ENCODE measurements at places on chromosomes 5 and 9.

- DNase-seq = no peak
These were observed 394.5 kb downstream of the SPATA31D1 start for GRCh38 chr9:82382887-82383616.

DNA sequence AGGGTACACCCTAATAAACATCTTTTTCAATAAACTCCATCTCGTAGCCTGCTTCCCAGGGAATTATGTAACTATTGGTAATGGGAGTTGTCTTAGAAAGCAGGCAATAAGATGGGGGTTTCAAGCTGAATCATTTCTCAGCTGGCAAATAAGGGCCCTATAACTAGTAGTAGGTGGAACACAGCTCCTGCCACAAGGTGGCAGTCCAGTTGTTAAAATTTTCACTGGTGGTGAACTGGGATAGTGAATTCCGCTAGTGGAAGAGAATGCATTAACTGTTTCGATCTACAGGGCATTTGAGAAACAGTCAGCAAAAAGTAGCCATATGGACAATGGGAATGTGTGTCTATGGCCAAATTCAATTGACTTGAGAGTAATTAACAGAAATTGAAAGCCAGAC lies 27.7 kb downstream of the PCDHB15 start:
- DNase-seq = no peak

GRCh38 chr9:107938801-107939386 lies 449.3 kb upstream of the KLF4 start:
- no peak for DNase-seq

- DNase-seq = peak; percentile 29
These were observed 9.3 kb upstream of the KIF4B start for GRCh38 chr5:155004138-155004744.

GRCh38 chr9:38000735-38001134 lies 68.3 kb downstream of the SHB start:
- no peak for DNase-seq

DNA sequence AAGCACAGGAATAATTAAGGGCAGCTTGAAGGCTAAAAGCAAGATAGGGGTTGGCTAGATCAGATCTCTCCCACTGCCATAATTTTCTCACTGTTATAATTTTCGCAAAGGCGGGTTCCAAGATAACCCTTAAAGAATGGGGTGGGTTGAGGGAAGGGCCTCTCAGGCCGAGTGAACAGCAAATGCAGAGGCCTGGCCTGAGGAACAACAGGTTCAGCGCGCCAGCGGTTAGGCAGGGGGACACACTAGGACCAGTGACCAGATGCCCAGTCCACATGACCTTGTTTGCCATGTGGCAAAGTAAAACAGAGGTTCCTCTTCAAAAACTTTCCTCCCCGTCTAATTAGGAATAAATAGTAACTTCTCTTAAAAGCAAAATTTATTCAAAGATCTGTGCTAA lies 1.2 kb upstream of the PHAX start:
- no peak for DNase-seq

- no peak for DNase-seq
These were observed 81.2 kb downstream of the FSTL4 start for GRCh38 chr5:133531178-133531577.

DNA sequence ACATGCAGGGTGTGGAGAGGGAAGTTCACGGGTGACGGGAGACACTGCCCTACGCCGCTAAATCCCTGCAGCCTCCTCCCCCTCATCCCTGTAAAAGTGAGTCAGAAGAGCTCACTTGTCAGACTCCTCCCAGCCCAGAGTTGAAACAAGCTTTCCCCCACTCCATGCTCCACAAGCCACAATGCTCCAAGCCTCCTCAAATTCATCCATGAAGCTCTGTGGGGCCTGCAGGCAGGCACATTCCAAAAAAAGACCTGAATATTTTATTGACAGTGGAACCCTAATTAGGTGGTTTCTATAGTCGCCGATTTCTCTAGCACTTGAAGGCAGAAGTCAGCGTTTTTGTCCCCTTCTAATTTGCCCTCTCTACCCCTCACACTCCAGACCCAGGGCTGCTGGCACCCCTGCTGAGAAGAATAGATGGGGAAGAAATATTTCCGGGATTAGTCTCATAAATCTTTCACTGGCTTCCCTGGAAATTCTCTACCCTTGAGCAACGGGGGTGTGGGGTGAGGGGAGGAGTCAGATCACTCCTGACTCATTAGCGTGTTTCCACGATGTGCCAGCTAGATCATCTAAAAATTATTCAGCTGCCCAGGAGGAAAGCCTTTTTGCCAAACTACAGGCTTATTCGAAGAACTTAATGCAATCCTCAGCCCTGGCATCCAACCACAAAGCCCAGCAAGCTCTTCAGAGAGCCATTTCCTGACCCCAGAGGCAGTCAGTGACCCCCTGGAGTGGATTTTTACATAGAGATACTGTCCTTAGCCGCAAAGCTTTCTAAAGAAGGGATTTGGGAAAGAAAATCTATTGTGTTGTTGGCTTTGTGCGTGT lies 97.1 kb downstream of the ENC1 start:
- DNase-seq = no peak

DNA sequence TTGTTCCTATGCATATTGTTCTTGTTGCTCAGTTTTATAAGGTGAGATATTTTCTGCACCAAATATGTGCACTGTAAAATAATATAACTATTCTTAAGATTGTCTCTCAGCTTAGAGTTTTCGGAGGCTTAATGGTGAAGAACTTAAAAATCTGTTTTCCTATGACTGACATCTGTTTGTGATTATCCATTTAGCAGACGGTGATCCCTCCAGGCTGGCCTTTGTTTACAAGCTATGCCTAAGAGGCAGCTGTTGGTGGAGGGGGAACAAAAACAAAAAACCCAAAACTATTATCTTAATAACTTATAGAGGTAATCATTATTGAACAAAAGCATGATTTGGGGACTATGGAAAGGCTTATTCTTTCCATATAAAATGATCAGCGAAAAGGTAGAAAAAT lies 658 bp downstream of the PDCD1LG2 start:
- DNase-seq = no peak

DNA sequence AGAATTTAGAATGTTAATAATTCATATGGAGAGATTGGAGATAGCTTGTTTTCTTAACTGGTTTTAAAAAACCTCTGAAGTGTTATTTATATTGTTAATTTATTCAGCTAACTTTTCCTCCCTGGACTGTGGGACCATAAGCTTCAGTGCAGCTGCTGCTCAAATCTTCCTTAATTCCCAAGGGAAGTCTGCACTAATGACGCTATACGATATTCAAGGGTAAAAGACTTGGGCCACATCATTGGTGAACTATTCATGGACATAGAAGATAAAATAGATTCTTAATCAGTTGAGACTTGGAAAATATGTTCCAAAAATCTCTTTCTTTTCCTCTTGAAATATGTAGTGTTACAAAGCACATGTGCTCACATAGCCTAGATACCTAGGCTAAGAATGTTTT lies 31.1 kb upstream of the GAS1 start:
- DNase-seq = no peak

- no peak for DNase-seq
These were observed 191.5 kb downstream of the FBXL7 start for GRCh38 chr5:15691521-15691920.
